ENCODE measurements at places on chromosomes 16 and 17. TPM values are rescaled to one million over a fixed set of nuclear protein-coding genes. Genes with fewer than 3 reads are reported as not detected.

Gene CSH2
- polyA plus RNA-seq: not detected

Gene SCPEP1
- 34.4 TPM for polyA plus RNA-seq

- DNase-seq: no peak
Observed at GRCh38 chr16:84155771-84156170, 10.7 kb downstream of the DNAAF1 start.

- DNase-seq: no peak
Observed at GRCh38 chr17:11857006-11857405, 140.3 kb downstream of the ZNF18 start.

Gene BORCS6
- polyA plus RNA-seq: 5.5 TPM

Gene SLC16A5
- 4.0 TPM for polyA plus RNA-seq

Gene POLDIP2
- polyA plus RNA-seq: 105 TPM

GRCh38 chr17:45768000-45768399 is 16.1 kb upstream of the CRHR1 start:
- no peak for DNase-seq

DNA sequence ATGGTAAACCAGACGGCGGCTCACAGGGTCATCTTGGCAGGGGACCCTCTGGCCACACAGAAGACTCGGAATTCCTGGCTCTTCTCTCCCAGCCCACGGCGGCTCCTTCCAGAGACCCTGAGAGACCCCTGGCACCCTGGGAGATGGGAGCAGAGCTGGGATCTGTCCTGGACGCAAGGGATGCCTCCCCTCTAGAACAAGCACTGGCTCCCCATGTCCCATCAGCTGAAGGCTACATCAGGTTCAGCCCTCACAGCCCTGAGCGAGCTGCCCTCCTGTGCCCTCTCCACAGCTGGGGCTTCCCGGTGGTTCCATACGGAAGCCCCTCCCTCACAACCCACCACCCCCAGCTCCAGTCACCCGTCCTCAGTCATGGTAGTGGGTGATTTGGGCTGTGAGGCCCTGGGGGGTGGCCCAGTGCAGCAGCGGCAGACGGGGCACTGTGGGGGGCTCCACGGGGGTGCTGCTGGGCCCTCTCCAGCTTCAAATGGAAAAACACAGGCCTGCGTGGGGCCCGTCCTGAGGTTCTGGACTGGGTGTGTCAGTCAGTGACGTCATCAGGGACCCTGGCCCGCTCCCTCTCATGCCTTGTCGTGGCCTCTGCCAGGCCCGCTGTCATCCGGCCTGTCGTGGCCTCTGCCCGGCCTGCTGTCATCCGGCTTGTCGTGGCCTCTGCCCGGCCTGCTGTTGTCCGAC is 13.0 kb upstream of the CBFA2T3 start:
- no peak for DNase-seq

Gene ICAM2
- 0.09 TPM for polyA plus RNA-seq

Gene GNGT2
- polyA plus RNA-seq: not detected

GRCh38 chr17:18139498-18139897 is 30.9 kb downstream of the MYO15A start:
- no peak for DNase-seq

- DNase-seq: no peak
Observed at GRCh38 chr16:6131526-6132050, 1034.0 kb upstream of the EEF2KMT start.

- DNase-seq: no peak
Observed at GRCh38 chr17:19023209-19023999, 18.8 kb upstream of the FAM83G start.

Gene PALB2
- 11.0 TPM for polyA plus RNA-seq

Gene KARS1
- 148 TPM for polyA plus RNA-seq

Gene TCAP
- polyA plus RNA-seq: 0.20 TPM

- DNase-seq: no peak
Observed at GRCh38 chr17:78957128-78957527, 22.6 kb downstream of the LGALS3BP start.

DNA sequence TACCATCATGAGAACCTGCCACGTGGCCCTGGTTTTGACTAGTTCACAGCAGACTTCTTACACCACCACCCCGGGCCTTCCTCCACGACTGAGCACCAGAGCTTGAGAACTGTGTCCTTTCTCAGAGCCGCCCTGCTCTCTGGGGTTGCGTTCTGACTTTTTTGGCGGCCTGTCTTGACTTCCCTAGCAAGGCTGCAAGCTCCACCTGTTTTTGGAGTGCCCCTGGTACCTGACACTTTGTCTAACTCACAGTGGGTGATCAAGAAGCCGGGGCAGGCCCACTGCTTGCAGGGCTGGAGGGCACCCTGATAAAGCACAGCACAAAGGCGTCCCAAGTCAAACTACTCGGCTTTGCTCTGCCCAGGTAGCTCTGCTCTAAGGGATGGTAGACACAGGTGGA is 154.3 kb downstream of the SDK2 start:
- DNase-seq: no peak

GRCh38 chr16:12788758-12789157 is 14.9 kb downstream of the CPPED1 start:
- no peak for DNase-seq

DNA sequence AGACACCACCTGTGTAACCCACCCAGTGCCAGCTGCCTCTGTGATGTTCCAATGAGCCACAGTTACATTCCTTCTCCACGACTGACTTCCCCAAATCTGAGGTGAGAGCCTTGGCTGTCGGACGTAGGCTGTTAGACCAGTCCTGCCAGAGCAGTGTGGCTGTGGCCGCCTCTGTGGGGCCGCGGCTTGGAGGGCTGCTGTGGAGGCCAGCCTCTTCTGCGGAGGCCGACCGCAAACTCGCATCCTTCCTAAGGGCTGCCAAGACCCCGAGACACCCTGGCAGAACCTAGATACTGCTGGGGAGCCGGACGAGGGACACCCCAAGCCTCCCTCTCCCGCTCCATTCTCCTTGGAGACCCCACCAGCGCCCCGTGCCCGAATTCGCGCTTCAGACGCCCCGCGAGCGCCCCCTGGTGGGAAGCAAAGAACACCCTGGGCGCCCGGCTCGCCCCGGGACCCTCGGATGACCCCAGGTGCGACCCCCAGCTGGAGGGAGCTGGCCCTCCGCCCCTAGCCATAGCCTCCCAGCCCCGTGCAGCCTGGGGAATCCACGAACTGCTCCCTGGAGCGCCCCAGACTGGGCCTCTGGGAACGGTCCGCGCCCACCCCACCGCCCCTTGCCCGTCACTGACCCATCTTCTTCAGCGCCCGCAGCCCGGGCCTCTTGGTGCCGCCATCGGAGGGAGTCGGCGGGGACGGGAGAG is 547 bp downstream of the PLCD3 start:
- no peak for DNase-seq

DNA sequence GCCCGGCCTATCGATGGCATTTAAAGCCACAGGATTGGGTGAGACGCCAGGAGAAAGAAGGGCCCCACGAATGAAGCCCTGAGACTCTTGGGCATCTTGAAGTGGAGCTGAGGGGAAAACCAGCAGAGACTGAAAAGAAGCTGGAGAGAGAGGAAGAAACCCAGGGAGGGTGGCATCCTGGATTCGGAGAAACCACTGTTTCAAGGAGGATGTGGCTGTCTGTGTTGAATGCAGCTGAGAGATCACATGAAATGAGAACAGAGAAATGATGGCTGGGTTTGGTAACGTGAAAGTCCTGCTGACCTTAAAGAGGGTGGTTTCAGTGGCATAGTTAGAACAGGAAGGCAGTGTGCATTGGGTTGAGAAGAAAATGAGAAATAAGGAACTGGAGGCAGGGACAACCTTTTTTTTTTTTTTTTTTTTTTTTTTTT is 3.8 kb downstream of the TNFSF12 start:
- no peak for DNase-seq

Gene CHD9NB
- 0.89 TPM for polyA plus RNA-seq

DNA sequence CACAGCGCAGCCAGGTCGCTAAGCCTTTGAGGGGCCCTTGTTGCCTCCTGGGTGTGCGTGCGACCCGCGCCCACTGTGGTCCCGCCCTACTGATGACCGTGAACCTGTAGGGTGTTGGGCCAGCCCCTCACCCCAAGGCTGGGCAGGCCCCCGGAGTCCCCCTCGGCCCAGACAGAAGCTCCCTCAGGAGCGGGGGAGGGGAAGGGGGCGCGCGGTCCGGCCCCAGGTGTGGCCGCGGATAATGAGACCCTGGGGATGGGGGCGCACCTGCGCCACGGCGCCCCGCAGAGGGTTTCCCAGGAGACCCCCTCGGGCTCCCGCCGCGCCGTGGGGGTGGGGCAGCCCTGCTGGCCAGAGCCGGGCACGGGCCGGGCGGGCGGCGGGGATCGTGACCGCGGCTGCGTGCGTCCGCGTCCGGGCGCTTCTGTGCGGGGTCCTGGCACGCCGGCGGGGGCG is 358 bp upstream of the ARHGDIG start:
- DNase-seq: no peak

Gene NAGS
- polyA plus RNA-seq: 1.8 TPM

Gene GDPD1
- 1.4 TPM for polyA plus RNA-seq

Gene CASKIN2
- polyA plus RNA-seq: 3.7 TPM

DNA sequence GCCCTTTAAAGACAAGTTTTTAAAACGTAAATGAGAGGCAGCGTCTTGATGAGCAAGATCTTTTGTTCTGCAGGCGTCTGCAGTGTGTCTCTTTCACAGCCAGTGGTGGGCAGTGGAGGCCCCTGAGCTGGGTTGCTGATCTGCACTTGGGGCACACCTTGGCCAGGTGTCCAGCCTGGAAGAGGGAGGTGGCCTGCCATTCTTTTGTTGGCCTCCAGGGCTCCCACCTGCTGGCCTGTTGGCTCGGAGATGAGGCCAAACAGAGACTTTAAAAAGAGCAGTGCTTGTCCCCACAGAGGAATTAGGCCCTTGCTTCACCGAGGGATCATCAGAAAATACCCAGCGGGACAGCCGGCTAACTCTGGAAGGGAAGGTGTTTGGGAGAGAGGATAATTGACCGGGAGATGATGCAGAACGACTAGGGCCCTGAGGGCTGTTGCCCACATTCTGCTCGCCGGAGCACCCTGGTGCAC is 145.9 kb upstream of the PLCG2 start:
- no peak for DNase-seq

- DNase-seq: no peak
Observed at GRCh38 chr16:80691111-80691741, 113.2 kb downstream of the CDYL2 start.

DNA sequence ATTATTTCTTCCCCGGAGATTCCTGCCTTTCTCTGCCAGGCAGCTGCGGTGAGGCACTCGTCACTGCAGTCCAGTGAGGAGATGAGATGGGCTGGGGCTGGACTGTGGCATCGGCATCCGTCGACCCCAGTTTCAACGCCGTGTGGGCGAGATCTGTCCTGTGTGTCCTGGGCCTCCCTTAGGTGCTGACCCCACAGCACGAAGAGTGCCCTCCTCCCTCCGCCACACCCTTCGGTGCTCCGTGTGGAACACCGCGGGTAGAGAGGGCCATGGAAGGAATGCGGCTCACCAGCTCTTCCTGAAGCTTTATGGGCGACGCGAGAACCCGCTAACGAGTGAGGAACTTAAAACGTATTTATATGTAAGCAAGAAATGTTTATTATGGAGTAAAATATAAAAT is 17.6 kb downstream of the ACSF3 start:
- no peak for DNase-seq

Gene PPY
- not detected for polyA plus RNA-seq

DNA sequence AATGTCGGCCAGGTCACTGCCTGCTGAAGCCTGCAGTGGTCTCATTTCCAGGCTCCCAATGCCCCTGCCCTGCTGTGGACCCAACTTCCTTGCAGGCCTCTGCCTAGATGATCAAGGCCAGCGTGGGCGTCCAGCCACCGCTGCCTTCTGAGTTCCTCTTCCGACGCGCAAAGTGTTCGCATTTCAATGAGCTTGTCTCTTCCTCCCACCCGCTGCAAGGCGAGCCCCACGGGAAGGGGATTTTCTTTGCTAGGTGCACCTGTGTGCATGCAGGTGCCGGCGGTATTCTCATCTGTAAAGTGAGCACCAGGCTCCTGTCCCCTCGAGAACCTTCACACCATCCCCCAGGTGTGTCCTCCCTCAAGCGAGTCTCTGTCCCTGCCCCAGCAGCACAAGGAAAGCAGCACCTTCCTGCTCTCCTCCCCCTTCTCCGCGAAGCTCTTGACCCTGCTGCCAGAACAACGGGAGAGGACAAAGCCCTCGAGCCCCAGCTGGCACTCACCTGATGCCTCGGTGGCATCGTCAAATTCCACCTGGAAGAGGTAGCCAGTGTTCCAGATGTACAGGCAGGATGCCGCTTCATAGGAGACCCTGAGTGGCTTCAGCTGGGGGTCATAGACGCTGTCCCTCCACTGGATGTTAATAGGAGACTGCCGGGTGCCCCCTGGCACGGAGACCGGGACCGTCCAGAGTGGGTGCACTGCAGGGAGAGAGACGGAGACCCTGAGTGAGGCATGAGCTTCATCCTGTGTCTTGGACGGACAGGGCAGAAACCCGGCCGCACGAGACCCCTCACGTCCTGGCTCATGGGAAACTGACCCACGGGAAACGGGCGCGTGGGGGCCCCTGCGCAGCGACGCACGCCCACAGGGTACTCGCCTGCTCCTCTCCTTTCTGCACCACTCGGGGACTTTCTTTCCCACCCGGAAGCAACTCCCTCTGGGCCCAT is 9.8 kb downstream of the CA5A start:
- no peak for DNase-seq

DNA sequence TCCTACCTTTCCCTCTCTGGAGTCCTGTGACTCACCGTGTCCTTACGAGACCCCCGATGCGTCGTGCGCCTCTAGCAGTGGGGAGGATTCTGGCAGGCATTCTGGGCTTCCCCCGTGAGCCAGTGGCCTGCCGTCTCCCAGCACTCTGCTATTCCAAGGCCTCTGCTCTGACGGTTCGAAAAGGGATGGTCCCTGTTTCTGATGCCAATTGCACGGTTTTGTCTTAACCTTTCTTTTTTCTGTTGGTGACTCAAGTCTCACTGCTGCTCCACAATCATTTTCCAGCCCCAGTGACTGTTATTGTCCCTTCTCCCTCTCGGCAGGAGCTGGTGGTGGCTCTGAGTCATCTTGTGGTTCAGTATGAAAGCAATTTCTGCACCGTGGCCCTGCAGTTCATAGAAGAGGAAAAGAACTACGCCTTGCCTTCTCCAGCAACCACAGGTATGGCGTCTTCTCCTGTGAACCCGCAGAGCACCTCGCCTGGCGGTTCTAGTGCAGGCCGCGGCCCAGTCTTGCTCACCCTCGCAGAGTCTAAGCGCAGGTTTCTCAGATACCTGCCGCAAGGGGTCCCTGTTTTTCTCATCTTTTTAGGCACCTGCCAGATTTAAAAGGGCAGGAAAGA is 100.1 kb upstream of the CHMP6 start:
- DNase-seq: peak; percentile 86

Gene HOXB1
- not detected for polyA plus RNA-seq

Data from keratinocyte (primary cell).